ENCODE measurements at places on chromosomes 7 and 10. TPM values are rescaled to one million over a fixed set of nuclear protein-coding genes. Genes with fewer than 3 reads are reported as not detected.

Gene SYNPO2L
- 2.1 TPM for total RNA-seq

Gene OAT
- 99.4 TPM for total RNA-seq

Gene CCL24
- not detected for total RNA-seq

Gene LANCL2
- total RNA-seq, result 28.0 TPM

Gene PRTFDC1
- not detected for total RNA-seq

Gene LHPP
- total RNA-seq, result 2.6 TPM

Gene FOXK1
- 23.4 TPM for total RNA-seq

- H3K4me1 ChIP-seq, result no peaks in the 10 kb centered on the region
- H3K27me3 ChIP-seq, result no peaks in the 10 kb centered on the region
- DNase-seq, result no peak
- no peak overlapping the region for H3K27ac ChIP-seq
- H3K36me3 ChIP-seq, result no peaks in the 10 kb centered on the region
Measured at GRCh38 chr10:18332484-18332883, 192.3 kb downstream of the CACNB2 start.

DNA sequence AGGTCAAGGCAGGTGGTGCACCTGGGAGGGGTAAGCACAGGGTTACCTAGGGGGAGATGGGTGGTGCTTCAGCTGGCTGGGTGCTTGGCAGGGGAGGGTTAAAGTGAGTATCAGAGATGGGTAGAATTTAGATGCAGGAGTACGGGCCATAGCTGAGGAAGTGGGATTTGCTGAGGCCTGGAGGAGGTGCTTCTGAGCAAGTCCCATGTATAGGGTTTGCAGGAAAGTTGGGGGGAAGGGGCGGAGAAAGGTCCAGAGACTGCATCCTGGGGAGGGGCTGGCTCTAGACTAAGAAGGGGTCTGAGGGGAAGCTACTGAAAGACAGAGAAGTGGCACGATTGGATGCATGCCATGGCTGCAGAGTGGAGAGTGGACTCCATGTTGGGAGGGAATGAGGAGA is 281.6 kb upstream of the ZNF32 start:
- DNase-seq, result no peak
- no peaks in the 10 kb centered on the region for H3K36me3 ChIP-seq
- no peaks in the 10 kb centered on the region for H3K27me3 ChIP-seq

GRCh38 chr10:114970515-114970914 is 32.5 kb downstream of the TRUB1 start:
- H3K27me3 ChIP-seq, result no peaks in the 10 kb centered on the region
- no peak overlapping the region for H3K27ac ChIP-seq
- no peaks in the 10 kb centered on the region for H3K4me1 ChIP-seq
- DNase-seq, result no peak
- H3K4me3 ChIP-seq, result no peak overlapping the region

- H3K27ac ChIP-seq, result no peak overlapping the region
- H3K4me1 ChIP-seq, result no peaks in the 10 kb centered on the region
- no peaks in the 10 kb centered on the region for H3K36me3 ChIP-seq
Measured at GRCh38 chr7:149637911-149638565, 135.3 kb downstream of the ZNF467 start.

DNA sequence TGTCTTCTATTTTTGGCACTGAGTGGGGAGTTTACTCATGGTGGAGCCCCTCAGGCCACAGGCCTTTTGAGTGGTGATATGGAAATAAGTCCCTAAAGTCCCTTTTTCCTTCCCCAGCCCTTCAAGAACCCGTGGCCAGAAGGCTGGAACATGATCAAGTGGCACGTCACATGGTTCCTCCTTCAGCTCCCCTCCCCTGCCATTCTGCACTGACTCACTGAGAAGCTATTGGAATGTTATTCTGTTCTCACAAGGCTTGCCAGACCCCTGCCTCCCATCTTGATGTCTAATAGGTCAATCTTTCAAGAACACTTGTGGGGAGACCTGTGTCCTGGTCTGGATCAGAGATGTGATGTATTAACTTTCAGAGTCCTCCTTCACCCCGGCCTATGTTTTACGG is 279.8 kb downstream of the SEC23IP start:
- H3K27me3 ChIP-seq, result no peaks in the 10 kb centered on the region
- H3K4me1 ChIP-seq, result no peaks in the 10 kb centered on the region
- no peaks in the 10 kb centered on the region for H3K36me3 ChIP-seq
- no peak overlapping the region for H3K4me3 ChIP-seq
- no peak overlapping the region for H3K27ac ChIP-seq

DNA sequence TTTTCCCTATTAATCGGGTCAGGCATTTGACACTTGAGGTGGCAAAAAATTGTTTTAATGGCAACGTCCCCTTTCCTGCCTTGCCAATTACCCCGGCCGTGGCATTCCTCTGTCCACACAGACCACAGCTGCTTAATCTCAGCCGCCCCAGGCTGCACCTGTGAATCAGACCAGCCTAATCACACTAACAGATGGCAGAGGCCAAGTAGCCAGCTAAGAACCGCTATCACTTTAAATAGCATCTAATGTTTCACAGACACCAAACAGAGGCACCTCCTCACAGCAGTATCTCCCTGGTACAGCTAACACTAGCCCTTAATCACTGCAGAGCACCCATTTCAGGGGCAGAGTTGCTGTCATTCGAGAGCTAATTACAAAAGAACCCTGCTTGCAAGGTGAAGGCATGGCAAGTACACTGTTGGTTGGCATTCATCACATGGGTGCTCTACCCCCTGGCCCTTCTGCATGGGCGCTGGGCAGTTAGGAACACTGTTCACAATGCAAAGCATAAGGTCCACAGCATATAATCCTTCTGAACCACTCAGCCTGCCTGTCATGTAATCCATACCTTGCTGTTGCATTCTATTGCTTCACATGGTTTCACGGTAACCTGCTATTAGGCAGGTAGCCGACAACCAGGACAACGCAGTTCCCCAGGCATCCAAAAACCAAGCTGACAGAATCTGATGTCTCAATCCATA is 38.8 kb downstream of the FGFR2 start:
- peaks cover 20% of the 10 kb centered on the region for H3K4me1 ChIP-seq
- peak; percentile 97 for DNase-seq
- peak overlapping the region; percentile 27 for H3K27ac ChIP-seq
- H3K27me3 ChIP-seq, result no peaks in the 10 kb centered on the region
- peaks cover 3% of the 10 kb centered on the region for H3K36me3 ChIP-seq
- no peak overlapping the region for H3K4me3 ChIP-seq

GRCh38 chr10:48493083-48493871 is 111.6 kb downstream of the ARHGAP22 start:
- H3K4me1 ChIP-seq, result no peaks in the 10 kb centered on the region
- DNase-seq, result peak; percentile 46
- H3K27ac ChIP-seq, result no peak overlapping the region

- no peaks in the 10 kb centered on the region for H3K27me3 ChIP-seq
- no peak overlapping the region for H3K27ac ChIP-seq
- H3K4me1 ChIP-seq, result peaks cover 6% of the 10 kb centered on the region
- DNase-seq, result no peak
- H3K36me3 ChIP-seq, result no peaks in the 10 kb centered on the region
Measured at GRCh38 chr7:91293136-91293535, 28.9 kb downstream of the FZD1 start.

DNA sequence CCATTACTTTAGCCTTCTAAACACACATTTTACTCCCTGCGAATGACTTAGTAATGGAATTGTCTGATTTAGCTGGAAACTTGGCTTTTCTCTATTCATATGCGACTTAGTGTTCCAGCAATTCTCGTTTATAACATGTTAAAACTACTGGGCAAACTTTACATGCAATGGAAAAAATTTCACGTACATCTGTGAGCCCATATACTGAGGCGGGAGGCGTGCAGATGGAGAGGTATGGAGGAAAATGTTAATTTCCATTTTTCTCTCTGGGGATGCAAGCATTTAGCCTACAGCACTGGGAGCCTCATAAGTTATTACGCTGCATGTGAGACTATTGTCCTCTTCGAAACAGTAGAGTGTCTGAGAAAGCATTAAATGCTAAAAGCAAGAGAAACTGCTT is 591.5 kb upstream of the ANKRD30A start:
- H3K27me3 ChIP-seq, result no peaks in the 10 kb centered on the region
- no peak for DNase-seq
- H3K4me1 ChIP-seq, result peaks cover 13% of the 10 kb centered on the region
- H3K4me3 ChIP-seq, result no peak overlapping the region
- no peak overlapping the region for H3K27ac ChIP-seq

DNA sequence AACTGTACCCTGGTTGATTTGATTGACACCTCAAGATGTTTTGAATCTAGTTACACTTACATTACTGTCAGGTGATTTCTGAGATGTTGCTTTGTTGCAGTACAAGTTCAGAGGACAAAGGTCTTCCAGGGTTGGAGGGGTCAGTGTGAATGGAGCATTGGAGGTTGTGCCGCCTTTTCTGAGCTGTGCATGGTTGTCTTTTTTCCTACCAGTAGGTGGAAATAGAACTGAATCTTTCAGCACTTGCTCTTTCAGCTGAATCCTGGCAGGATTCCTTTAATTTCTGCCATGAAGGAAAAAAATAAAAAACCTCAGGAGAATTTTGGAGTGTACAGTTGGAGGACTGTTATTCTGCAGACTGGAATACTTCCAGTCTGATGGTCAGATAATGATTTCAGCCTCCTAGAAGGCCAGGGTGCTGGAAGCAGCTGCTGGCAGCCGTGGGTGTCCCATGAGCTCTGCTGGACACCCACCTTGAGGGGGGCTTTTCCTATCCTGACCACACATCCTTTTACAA is 82.7 kb downstream of the PLCE1 start:
- H3K4me3 ChIP-seq, result no peak overlapping the region
- no peak overlapping the region for H3K27ac ChIP-seq
- no peaks in the 10 kb centered on the region for H3K36me3 ChIP-seq
- DNase-seq, result peak; percentile 32
- H3K27me3 ChIP-seq, result no peaks in the 10 kb centered on the region

- H3K27me3 ChIP-seq, result no peaks in the 10 kb centered on the region
- no peak for DNase-seq
- H3K36me3 ChIP-seq, result no peaks in the 10 kb centered on the region
Measured at GRCh38 chr10:112797197-112797596, 152.8 kb upstream of the TCF7L2 start.
